Activated naive CD4-positive, alpha-beta T cell treated with anti-CD3 and anti-CD28 coated beads, Interleukin-2, amount 50 U/mL, for 16 hours (primary cell): ENCODE measurements at places on chromosomes 2 and 18.
A peak's percentile ranks its signal among the peaks of the same experiment; 100 is the strongest.

- DNase-seq = no peak
Measured at GRCh38 chr2:181594322-181594721, 62.6 kb downstream of the CERKL start.

- DNase-seq = no peak
Measured at GRCh38 chr2:118124288-118124891, 36.1 kb downstream of the INSIG2 start.

DNA sequence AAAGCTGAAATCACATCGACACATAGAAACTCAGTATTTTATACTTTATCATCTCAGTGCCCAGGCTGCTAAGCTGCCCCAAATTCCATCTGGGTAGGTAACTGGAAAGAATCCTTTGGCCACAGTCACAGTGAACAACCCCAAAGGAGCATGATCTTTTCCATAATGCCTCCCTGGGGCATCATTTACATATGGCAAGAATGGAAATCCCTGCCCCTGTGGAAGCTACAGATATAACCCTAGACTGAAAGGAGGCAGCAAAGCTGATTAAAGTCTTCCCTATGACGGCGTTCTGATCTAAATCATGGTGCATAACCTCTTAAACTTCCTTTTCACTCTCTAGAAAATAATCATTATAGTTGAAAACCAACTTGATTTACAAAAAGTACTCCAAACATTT lies 41.5 kb downstream of the MAP3K19 start:
- no peak for DNase-seq

DNA sequence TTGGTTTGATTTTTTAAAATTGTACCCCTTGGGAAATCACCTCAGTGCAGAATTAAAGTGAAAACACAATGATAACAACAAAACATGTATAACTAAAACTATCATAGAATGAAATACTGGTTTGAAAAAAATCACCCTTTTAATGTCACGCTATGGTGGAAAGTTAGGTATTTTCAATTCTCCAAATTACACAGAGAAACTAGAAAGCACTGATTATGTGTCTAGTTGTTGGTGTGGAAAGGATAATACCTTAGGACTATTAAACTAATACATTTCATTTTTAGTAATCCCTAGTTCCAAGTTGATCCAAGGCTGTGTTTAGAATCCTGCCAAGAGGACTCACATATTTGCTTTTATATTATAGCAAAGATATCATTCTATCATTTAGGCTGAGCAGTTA lies 71.2 kb downstream of the NUP35 start:
- DNase-seq = no peak

DNA sequence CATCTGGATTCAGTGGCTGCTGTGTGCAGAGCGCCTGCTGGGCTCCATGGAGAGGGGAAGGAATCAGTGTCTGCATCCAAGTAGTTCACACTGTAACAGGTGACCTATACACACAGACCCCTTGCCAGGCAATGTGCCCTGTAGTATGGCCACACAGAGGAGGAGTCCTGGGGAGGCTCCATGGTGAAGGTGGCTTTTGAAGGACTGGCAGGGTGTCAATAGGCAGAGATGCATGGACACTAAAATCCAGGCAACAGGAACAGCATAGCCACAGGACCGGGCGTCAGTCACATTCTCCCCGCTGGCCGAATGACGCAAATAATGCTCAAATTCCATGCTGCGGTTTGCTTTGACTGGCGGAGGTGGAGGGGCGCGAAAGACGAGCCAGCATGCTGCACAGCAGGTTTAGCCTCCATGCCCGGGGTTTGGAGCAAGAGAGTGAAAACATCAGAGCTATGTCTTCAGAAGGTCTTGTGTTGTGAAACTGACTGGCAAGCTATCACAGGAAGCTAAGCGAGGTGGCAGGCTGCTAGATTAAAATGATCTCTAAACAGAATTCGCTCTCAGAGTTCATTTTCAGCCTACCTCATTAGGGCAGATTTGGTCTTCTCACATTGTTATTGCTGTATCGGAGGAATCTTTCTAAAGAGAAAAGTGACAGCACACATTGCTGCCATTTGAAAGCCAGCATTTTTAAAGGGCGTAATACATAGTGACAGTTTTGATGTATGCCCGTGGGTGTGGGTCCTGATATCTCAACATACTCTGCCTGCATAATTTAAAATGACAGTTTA lies 1.2 kb upstream of the CHMP1B start:
- DNase-seq = peak; percentile 34

DNA sequence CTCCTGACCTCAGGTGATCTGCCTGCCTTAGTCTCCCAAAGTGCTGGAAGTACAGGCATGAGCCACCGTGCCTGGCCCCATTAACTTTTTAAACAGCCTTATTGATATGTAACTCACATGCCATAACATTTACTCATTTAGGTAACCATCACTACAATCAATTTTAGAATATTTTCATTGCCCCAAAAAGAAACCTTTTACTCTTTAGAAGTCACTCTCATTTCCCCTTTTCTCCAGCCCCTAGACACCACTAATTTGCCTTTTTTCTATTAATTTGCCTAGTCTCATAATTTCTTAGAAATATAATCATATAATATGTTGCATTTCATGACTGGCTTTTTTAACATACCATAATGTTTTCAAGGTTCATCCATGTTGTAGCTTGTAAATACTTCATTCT lies 57.2 kb upstream of the TACR1 start:
- no peak for DNase-seq

- peak; percentile 9 for DNase-seq
Measured at GRCh38 chr18:79495591-79496071, 99.9 kb downstream of the NFATC1 start.

- no peak for DNase-seq
Measured at GRCh38 chr2:223086370-223086981, 34.5 kb downstream of the KCNE4 start.

DNA sequence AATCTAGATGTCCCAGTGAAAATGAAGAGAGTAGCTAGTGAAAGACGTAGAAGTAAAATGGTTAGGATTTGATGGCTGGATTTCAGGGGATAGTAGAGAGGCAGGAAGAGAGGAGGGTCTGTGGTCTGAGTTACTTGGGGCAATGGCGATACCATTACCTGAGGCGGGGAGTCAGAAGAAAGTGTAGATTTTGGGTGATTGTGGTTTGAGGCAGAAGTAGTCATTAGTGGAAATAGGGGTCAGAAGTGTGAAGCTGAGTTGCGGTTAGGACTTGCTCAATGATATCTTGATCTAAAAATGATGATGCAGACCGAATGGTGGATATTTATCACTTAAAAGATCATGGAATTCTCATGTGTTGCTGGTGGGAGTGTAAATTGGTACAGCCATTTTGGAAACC lies 41.0 kb downstream of the CEP192 start:
- no peak for DNase-seq

DNA sequence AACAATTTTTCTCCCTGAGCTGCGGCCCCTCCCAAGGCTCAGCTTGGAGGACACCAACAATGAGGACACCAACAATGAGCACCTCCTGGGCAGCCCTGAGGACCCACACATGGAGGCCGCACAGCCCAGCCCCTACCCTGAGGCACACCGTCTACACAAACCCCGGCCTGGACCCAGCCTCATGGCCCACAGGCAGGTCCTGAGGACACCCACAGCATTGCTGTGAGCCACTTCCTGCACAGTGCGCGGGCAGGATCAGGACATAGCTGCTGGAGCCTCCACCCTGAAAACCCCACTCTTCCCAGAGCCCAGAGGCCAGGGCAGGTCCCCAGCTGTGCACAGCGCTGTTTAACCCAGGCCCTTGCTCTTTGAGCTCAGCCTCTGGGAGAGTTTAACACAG lies 194.3 kb downstream of the RTP5 start:
- no peak for DNase-seq

DNA sequence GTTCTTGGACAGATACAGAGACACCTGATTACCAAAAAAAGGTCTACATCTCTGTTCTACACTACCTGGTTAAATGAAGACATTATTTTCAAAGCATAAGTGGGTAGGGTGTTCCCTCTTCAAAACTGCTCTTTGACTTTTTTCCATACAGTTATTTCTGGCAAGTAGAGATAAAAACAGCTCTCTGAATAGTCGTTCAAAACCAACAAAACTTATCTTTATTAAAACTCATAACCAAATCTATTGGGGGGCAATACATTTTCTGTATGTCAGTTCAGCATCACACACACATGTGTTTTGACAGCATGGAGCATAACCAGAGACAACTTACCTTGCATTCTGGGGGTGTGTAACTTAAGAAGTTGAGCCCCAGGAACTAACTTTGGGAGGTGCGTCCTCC lies 149.0 kb upstream of the EPC2 start:
- no peak for DNase-seq

- no peak for DNase-seq
Measured at GRCh38 chr2:144583741-144584453, 64.0 kb upstream of the ZEB2 start.

GRCh38 chr2:41965173-41965908 lies 82.5 kb upstream of the PKDCC start:
- no peak for DNase-seq

DNA sequence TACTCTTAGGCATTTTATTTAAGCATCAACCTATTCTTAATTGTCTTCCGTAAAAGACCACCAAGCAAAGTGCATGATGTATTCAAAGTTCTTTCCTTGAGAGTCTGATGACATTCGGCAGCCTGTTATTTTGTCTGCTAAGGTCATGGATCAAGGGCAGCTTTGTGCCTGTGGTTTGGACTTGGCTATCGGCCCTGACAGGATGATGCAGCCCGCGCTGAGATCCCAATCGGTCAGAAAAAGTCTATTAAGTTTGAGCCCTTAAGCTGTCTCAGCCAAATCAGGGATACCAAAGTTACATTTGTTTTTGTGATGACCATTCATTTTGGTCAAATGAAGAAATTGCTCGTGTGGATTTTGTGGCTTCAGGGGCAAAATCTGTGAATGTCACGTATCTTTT lies 718.9 kb upstream of the FANCL start:
- DNase-seq = no peak

DNA sequence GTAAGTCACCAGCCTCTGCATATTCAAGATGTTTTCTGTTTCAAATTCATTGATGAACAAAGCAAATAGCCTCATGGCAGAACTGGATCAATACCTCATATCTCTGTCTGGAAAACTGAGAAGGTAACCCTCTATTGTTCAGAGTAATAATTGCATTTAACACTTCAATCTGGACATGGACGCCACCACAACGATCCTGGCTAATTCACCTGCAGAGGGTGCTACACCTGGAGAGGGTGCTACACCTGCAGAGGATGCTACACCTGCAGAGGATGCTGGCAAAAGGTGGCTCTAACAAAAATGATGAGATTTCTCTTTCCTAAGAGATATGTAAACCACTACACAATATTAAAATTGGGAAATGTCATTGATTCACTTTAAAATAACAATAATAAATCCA lies 183.1 kb upstream of the HNRNPA3 start:
- DNase-seq = no peak

- DNase-seq = no peak
Measured at GRCh38 chr2:127678991-127679390, 3.7 kb upstream of the LIMS2 start.

- no peak for DNase-seq
Measured at GRCh38 chr2:59018737-59019136, 777.6 kb upstream of the FANCL start.

DNA sequence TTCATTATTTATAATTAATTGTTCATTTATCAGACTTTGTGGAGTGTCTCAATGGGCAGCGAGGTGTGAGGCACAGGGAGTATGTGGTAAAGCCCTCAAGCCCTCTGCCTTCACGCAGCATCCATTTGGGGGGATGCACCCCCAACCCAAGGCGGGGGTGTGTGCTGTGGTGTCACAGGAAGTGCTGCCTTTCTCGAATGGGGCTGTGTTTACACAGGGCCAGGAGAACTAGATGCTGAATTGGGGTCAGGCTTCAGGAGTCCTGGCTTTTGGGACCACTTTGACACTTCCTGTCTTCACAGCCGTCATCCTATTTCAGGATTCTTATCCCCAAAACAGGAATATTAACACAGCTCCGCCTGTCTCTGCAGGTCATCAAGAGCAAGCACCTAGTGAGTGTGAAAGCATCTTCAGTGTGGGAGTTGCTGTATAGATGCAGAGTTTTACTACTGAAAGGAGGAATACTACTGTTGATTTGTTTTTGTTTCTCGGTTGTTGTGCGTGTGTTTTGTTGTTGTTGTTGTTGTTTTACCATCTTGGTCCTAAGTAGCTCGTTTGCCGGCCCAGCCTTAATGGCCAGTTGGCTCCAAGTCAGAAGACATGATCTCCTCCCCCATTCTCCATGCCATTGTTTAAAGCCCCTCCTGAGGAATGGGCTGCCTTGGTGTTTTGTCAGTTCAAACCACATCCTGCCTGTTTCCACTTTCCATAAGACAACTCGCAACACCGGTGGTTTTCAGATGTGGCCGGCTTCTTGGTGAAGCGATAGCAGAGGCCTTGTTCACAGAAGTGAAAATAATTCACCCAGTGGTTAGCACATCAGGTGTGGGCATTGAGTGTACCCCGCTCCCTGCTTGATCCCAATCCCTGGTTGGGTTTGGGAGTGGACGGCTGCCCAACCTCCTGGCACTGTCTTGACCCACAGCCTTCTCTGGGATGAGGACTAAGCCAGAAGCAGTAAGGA lies 221.3 kb downstream of the BCL2 start:
- no peak for DNase-seq

DNA sequence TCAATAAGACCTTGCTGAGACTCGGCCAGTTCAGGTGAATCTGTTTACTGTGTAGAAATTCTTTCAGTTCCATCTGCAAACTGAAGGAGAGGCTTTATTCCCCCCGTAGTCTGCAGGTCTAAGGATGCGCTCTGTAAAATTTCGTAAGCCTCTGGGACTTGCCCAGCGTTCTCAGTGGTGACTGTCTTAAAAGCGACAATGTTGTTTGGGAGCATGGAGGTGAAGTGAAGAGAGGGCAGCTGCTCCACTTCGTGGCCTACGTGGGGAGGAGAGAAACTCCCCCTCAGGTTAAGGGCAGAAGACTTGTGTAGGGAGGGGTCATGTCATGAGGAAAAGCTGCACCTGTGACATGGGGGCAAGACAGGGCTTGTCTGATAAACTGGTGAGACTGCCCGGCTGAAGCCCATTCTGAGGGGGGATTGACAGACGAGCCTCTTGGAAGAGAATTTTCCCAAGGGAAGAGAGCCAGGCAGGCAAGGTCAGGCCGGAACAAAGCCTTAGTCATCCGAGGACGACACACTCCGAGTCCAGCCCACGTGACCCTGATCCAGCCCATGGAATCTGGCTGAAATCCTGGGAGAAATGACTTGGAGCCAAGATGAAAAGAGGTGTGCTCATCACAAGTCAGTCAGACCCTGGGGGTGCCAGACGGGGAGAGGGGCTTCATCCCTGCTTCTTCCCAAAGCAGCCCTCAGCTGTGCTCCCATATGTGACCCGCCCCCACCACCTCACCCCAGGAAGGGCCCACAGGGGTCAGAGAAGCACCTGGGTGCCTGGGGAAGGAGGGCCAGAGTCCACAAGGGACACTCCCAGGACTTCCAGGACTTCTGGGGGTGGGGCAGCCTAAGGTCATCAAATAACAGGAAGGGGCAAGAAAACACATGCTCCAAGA lies 88.5 kb upstream of the SH3BP4 start:
- DNase-seq = no peak
